ENCODE measurements at places on chromosomes 13 and 19.

DNA sequence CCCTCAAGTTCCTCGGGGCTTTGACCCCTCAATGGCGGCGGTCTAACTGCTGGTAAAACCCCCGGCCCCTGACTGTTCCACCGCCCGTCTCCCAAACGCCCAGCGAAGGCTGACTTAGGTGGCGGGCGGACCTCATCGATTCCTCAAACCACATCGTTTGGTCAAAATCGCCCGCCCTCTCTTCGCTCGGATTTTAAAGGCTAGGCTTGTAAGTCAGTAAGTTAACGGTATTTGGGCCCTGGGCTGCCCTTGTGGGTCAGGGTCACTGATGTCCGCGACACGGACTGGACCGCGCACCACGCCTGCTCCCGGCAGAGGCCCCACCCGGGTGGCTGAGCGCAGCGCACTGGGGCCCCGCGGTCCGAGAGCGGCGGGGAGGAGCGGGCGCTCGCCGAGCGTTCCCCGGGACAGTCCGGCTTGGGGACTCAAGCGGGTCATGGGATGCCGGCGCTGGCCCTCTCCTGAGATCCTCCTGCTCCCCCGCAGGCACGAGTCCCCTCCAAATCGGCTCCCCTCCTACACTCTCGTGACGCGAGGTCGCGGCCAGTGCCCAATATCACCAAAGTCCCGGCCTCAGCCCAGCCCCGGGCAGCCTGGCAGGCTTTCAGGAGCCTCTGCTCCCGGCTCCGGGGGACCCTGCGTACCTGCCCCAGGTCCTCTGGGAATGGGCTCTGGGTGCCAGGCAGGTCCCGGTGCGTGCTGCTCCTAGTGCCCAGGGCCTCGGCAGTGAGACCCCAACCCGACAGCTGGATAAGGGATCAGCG, 1.0 kb downstream of the FLT1 start:
- DNase-seq = no peak

GRCh38 chr13:39385621-39386231, 217.3 kb downstream of the LHFPL6 start:
- no peak for DNase-seq

GRCh38 chr19:46803555-46803954, 15.2 kb upstream of the SLC1A5 start:
- DNase-seq = peak; percentile 43

GRCh38 chr13:102132777-102133295, 269.0 kb downstream of the FGF14 start:
- no peak for DNase-seq

DNA sequence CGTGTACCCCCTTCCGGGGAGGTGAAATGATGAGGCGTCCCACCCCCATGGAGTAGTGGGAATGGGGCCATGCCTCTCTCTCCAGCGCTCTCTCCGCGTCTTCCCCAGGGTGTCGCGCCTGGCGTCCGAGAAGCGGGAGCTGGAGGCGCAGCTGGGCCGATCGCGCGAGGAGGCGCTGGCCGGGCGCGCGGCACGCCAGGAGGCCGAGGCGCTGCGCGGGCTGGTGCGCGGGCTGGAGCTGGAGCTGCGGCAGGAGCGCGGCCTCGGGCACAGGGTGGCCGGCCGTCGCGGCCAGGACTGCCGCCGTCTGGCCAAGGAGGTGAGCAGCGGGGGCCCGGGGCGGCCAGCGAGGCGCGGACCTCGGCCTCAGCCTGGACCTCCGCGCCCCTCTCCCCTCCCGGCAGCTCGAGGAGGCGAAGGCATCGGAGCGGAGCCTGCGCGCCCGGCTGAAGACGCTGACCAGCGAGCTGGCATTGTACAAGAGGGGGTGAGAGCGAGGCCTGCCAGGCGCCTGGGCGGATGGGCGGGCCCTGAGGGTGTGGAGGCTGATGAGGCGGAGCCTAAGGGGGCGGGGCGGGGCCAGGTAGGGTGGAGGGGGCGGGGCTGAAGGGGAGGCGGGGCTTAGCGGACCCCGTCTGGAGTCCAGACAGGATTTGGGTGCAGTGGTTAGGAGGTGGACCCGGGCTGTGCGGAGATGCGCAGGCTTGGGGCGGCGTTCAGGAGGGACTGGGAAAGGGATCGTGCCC, 7.7 kb downstream of the PGLYRP1 start:
- peak; percentile 14 for DNase-seq

- DNase-seq = no peak
Observed at GRCh38 chr13:50158385-50159165, 143.3 kb downstream of the KCNRG start.

GRCh38 chr19:8922591-8922990, 87.6 kb downstream of the MUC16 start:
- DNase-seq = peak; percentile 17

DNA sequence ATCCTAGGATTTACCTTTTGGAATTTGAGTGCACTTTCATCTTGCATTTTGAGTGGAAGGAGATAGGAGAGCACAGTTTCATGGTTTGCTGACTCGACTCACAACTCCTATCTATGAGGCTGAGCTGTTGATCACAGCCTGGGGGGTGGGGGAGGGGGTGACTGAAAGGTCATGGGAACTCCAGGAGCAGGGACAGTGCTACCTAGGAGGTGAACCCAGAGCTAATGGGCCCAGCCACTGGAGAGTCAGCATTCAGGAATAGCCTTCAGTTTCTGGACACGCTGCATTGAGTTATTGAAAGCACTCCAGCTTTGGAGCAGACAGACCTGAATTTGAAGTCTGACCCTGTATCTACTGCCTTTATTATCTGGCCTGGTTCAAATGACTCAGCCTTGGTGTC, 339.9 kb downstream of the SLC7A1 start:
- DNase-seq = no peak

DNA sequence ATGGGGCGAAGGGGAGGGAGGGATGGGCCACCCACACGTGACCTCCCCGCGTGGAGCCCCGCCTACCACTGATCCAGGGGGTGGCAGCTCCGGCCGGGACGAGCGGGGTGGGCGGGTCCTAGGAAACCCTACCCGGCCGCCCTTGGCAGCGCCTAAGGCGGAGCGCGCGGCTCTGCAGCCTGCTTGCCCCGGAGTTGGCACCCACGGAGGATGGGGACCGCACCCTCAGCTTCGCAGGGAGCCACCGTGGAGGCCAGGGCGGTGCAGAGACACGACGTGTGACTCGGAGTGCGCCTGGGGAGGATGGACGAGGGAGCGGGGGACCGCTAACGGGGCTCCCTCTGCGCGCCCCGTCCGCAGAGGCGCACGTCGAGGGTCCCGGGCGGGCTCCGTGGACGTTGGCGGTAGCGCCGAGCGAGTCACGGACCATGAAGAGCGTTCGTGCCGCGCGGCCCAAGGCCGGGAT, at the start of gene RGS9BP:
RGS9BP (plus strand) TSS at position 129 of the 466 bp plus-strand sequence. CDS start 416 bp downstream, outside the sequence.
- DNase-seq = peak; percentile 77

DNA sequence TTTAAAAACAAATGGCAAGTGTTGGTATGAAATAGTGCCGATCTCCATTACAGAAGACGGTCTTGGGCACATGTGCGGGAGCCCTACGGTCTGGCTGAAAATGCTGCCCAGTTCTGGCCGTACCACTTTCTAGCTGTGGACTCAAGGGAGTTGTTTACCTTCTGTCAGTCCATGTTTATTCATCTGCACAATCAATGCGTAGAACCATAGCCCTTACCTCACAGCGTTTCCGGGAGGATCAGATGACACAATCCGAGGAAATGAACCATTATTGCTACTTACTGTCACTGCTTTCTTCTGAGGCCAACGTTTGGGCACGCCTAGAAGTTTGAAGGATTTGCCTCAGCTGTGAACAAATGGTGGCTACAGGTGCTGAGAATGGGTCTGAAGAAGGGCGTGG, 31.2 kb downstream of the GADD45B start:
- DNase-seq = peak; percentile 59

GRCh38 chr19:53865918-53866864, 1.5 kb upstream of the MYADM start:
- peak; percentile 54 for DNase-seq

- no peak for DNase-seq
Observed at GRCh38 chr19:2050349-2050990, 574 bp downstream of the MKNK2 start.

- DNase-seq = no peak
Observed at GRCh38 chr19:10669246-10669645, 15.1 kb downstream of the ILF3 start.

DNA sequence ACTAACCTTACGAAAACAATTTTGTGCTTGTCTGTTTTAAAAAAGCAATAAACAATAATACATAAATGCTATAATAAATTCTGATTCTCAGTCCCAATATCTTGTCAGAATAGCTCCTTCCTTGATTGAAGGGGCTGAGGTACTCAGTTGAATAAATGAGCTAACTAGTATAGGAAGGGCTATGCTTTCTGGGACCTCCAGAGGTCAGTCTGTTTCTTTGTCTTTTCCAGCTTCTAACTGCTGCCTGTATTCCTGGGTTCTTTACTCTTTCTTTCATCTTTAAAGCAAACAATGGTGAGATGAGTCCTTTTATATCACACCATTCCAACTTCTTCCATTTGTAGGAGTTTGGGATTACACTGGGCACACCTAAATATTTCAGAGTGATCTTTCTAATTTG, 1297.0 kb upstream of the ATXN8OS start:
- DNase-seq = peak; percentile 12

DNA sequence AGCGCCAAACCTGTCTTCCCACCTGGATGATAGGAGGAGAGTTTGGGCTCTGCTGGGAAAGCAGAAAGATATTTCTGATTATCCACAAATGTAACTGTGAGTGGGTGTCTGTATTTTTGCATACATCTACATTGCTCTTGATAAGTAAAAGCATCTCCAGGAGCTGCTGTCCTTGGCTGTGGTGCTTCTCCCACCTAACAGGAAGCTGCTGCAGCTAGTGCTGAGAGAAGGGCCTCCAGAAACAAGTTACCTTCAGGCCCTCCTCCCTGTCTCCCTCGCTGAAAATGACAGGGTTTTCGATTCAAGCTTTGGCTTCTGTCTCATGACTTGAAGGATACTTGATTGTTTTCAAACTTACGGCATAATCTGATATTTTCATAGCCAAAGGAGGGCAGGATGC, 90.1 kb downstream of the FOXO1 start:
- no peak for DNase-seq

- no peak for DNase-seq
Observed at GRCh38 chr19:31671411-31672035, 322.3 kb upstream of the TSHZ3 start.

GRCh38 chr19:17205237-17206140, 9.7 kb upstream of the USE1 start:
- DNase-seq = peak; percentile 67

DNA sequence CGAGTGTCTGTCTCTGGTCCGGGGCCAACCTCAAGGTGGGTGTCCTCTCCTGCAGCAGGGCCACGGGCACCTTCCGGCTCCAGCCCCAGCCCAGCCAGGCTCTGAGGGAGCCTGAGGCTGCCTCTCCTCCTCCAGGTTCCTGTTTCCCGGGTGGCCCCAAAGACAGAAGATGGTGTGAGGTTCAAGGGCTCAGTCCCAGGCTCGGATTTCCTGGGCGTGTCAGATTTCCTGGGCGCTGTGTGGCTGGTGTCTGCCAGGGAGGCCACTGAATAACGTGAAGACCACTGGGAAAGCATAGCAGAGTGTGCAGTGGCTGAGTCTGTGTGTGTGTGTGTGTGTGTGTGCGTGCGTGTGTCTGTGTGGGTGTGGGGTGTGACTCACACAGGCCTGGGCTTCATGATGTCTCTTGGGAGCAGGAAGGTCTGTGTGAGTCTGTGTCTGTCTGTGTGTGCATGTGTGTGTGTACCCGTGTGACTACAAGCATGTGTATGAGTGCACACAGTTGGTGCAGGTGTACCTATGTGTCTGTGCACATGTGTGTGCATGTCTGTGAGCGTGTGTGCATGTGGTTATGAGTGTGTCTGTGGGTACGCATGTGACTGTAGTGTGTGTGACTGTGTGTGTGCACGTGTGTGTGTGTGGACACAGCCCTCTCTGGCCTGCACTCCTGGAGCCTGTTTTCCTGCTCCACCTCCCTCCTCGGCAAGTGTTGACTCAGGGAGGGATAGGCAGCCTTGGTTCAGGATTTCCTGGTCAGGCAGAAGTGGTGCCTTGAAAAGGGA, 28.3 kb downstream of the CEBPA start:
- DNase-seq = peak; percentile 85

DNA sequence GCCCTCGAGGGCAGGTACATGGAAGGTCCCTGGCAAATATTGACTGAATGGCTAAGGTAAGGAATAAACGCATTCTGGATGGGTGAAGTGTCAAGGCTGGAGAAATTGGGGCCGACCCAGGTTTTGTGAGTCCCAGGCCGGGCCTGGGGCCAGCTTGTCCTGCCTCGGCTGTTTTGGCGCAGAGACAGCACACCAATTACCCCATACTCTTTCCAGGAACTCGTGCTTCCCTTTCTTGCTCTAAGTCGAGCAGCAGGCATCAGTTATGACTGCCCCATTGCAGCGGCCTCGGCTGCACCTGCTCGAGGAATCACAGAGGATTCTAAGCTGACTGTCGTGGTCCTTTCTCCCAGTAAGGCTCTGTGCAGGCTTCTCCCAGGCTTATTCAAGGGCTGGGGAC, 67.1 kb downstream of the ZNF536 start:
- DNase-seq = no peak

DNA sequence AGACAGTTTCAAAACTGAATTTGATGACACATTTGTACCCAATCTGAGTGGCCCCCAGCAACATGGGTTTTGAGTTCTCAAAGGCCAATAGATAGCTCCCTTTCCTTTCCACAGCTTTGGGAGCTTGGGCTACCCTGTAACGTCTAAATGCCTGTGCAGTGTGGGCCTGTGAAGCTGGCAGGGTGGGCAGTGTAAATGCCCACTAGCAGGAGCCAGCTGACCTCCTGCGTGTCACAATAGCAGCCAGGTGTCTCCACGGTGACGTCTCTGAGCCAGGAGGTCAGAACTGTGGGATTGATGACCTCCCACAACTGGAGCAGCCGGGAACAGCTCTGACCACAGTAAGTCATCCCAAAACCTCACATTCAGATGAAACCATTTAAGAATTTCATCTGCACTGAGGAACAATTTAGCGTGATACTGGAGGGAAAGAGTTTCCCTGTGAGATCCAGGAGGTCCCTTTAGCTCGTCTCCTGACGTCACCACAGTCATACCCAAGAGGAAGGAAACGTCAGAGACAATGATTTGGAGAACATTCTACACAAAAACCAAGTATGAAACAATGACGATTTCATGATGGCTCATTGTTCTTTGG, at the start of gene IPO5:
IPO5 (plus strand) TSS at position 300 of the 595 bp plus-strand sequence. CDS start 23,022 bp downstream, outside the sequence.
- DNase-seq = no peak

GRCh38 chr13:112587212-112587763, 665 bp downstream of the TUBGCP3 start:
- peak; percentile 89 for DNase-seq

DNA sequence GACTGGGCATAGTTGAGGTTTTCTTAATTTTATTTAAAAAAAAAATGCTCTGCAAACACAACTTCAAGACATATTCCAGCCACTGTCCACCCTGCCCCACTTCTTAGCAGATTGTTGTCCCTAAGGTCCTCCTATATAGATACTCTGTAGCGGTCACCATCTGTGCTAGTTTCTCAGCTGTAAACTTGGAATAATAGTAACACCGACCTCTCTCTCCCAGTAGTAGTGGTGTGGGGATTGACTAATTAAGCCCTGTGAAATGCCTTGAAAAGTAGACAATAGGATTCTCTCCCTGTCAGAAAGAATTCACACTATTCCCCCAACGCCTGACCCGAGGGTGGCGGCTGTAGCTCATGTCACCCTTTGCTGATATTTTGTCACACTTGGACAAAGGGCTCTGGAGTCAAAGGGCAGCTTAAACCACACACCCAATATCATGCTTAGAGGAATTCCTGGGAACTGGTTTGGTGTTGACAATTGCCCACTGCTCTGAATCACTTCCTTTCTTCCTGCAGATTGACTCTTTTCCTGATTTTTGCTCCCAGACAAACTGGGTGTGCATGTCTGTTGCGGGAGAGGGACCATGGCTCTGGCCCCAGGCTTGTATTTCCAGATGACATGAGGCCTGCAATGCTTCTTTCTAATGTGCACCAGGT, 9.2 kb upstream of the SERP2 start:
- DNase-seq = no peak
